Effector memory CD4-positive, alpha-beta T cell (primary cell): ENCODE measurements at places on chromosomes 16 and 17.

GRCh38 chr17:39969375-39969774 lies 6.6 kb downstream of the GSDMA start:
- DNase-seq = no peak

DNA sequence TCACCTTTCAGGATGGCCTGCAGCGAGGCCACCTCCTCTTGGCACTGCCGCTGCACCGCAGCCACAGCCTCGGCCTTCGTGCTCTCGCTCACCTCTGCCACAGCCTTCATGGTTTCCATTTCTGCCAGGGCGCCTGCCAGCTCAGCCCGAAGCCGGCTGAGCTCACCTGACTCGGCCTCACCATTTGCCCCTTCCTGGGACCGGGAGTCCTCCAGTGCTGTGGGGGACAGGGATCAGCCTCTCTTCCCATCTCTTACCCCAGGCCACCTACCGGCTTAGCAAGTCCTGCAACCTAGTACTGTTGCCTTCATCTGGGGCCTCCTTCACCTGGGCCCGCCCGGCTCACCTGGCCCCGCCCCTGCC lies 658 bp downstream of the RABEP2 start:
- DNase-seq = no peak

GRCh38 chr17:41428591-41429291 lies 4.4 kb upstream of the KRT37 start:
- no peak for DNase-seq

DNA sequence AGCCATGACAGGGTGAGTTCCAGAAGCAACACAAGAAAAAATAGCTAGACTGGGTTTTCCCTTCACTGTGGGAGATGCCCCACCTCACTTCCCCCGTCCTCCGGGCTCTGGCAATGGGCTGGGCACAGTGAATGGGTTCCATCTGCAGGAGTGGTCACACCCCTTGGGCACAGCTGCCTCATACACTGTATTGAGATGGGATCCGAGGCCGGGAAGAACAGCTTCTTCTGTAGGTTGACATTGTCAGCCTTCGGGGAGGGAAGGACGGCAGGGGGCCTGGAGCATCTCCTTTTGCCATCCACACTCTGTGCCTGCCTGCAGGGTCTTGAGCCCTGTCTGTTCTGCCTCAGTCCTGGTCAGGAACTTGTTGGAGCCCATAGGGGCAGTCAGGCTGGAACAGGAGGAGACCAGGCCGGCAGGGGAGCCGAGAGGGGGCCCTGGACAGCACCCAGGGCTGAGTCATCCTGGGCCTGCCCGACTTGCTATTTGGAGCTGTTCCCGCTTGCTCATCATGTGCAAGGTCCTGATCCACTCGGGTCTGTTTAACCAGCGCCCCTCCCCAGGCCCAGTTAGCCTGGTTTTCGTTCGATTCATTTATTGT lies 286.7 kb downstream of the SEC14L1 start:
- no peak for DNase-seq

- no peak for DNase-seq
Measured at GRCh38 chr16:66222756-66223155, 143.7 kb upstream of the CDH5 start.

- no peak for DNase-seq
Measured at GRCh38 chr17:72393553-72393952, 272.7 kb downstream of the SOX9 start.

- peak; percentile 37 for DNase-seq
Measured at GRCh38 chr16:57764341-57765159, 29.0 kb downstream of the KATNB1 start.

GRCh38 chr17:77408284-77408683 lies 267.5 kb downstream of the SEC14L1 start:
- no peak for DNase-seq

GRCh38 chr16:82282662-82283061 lies 112.6 kb upstream of the MPHOSPH6 start:
- no peak for DNase-seq

- DNase-seq = no peak
Measured at GRCh38 chr16:17803625-17804410, 333.1 kb upstream of the XYLT1 start.

DNA sequence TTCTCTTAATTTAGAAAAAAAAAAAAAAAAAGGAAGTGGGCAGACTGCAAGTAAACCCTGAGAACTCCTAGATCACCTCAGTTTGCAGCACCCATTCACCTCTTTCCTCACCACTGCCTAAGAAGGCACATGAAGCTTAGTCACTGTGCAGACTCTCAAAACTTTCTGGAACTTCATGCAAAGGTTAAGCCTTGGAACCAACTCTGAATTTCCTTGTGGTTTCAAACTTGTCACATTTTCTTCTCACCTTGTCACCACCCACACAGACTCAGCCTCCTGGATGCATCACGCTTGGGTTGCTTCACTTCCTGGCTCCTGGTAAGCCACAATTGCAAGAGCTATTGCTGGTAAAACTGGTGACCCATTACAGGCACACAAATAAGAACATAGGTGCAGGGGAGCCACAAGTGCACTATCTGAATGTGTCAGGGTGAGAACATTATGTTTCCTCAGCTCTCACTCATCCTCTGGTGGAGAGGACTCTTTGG lies 15.0 kb upstream of the CPD start:
- peak; percentile 75 for DNase-seq

GRCh38 chr17:75774991-75775668 lies 9.5 kb upstream of the UNK start:
- no peak for DNase-seq

- DNase-seq = no peak
Measured at GRCh38 chr17:50511058-50511457, 2.8 kb downstream of the MYCBPAP start.

DNA sequence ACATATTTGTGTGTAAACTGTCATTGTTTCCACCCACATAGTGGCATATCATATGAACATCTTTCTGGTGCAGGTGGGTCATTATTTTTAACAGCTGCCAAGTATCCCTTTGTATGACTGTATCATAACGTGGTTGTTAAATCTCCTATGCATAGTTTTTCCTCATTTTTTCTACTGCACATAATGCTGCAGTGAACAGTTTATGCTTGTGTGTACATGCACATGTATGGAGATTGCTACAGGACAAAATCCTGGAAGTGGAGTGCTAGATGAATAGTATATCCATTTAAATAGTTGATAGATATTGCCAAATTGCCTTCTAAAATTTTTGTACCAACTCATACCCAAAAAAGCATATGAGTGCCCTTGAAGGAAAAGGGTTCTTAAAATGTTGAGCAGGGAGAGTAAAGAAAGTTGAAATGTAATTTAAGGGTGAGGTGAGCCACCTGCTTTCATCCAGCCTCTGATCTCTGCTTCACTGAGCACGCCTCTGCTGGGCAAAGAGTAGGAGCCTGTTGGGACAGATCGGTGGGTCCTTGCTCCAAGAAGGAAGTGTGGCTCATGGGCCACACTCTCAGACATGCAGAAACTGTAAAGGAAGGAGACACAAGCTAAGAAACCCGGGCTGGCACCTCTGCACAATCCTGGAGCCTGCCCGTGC lies 55.3 kb downstream of the HLF start:
- DNase-seq = no peak

- DNase-seq = peak; percentile 51
Measured at GRCh38 chr17:39239640-39240314, 14.0 kb upstream of the STAC2 start.
